ENCODE measurements at places on chromosomes 16 and 17.

- DNase-seq = no peak
These were observed 2.5 kb upstream of the HP start for GRCh38 chr16:72051818-72052217.

DNA sequence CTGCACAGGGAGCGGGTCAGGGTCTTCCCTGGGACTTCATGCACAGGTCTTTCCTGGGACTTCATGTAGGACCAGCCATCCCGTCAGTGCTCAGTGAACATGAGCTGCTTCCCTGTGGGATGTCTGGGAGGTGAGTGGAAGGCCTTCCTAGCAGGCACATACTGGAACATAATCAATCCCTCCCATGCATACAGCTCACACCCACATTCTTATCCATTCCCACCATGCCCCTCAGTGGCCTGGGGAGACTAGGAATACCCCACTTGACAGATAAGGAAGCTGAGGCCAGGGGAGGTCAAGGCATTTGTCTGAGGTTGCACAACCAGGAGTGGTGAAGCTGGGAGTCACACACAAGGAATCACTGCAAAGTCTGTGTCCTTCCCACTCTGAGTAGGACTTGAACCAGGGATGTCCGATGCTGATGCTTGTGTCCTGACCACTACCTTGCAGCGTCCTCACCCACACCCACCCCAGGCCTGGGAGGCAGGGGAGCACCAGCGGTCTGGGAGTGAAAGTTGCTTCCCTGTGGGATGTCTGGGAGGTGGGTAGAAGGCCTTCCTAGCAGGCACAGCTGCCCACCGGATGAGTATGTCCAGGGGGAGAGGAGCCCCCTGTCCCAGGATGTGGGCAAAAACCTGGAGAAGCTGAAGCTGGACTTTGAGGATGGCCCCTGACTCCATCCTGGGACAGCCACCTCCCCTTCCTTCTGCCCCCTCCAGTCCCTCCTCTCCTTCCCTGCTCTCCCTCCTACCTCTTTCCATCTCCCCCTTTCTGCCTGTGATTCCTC is 1.0 kb upstream of the NLRC5 start:
- no peak for DNase-seq

GRCh38 chr16:2841606-2842339 is 11.7 kb downstream of the ZG16B start:
- DNase-seq = no peak

GRCh38 chr17:50625032-50625871 is 9.4 kb upstream of the ABCC3 start:
- DNase-seq = no peak

GRCh38 chr16:8955828-8956227 is 7.9 kb downstream of the USP7 start:
- DNase-seq = no peak

GRCh38 chr16:86768999-86769398 is 190.7 kb downstream of the FOXL1 start:
- DNase-seq = no peak

DNA sequence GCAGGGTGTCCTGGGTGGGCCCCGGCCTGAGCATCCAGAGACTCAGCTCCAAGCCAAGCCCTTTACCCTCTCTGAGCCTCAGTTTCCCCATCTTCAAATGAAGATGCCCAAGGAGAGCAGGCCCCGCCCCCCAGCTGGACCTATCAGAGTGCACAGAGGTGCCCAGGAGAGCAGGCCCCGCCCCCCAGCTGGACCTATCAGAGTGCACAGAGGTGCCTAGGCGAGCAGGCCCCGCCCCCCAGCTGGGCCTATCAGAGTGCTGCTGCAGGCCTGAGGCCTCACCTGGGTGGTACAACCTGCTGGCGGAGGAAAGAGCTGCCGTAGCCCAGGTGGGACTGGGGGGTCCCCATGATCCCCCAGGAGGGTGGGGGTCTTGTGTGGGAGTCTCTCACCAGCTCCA is 3.4 kb upstream of the SSTR5 start:
- no peak for DNase-seq

All from ELR (cell line).